H1 (cell line): ENCODE measurements at places on chromosomes 2 and 18. TPM values are rescaled to one million over a fixed set of nuclear protein-coding genes. Genes with fewer than 3 reads are reported as not detected.

- H3K27me3 ChIP-seq, result no peaks in the 10 kb centered on the region
- H3K4me3 ChIP-seq, result no peak overlapping the region
- no peaks in the 10 kb centered on the region for H3K36me3 ChIP-seq
- H3K27ac ChIP-seq, result no peak overlapping the region
- H3K4me1 ChIP-seq, result no peaks in the 10 kb centered on the region
- DNase-seq, result no peak
Observed at GRCh38 chr18:39299152-39299551, 1733.6 kb upstream of the CELF4 start.

DNA sequence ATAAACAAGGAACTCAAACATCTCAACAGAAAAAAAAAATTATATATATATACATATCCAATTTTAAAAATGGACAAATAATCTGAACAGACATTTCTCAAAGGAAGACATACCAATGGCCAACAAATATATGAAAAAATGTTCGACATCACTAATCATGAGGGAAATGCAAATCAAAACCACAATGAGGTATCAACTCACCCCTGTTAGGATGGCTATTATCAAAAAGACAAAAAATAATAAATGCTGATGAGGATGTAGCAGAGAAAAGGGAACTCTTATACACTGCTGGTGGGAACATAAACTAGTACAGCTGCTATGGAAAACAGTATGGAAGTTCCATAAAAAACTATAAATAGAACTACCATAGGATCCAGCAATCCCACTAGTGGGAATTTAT lies 46.1 kb downstream of the CLASP1 start:
- H3K27me3 ChIP-seq, result no peaks in the 10 kb centered on the region
- H3K36me3 ChIP-seq, result peaks cover 3% of the 10 kb centered on the region; the same call in 1 of the 2 replicates
- no peak overlapping the region for H3K4me3 ChIP-seq
- DNase-seq, result no peak

- H3K36me3 ChIP-seq, result no peaks in the 10 kb centered on the region
- DNase-seq, result no peak
- no peaks in the 10 kb centered on the region for H3K4me1 ChIP-seq
- H3K27ac ChIP-seq, result no peak overlapping the region
Observed at GRCh38 chr2:175766880-175767279, 235.2 kb downstream of the LNPK start.

DNA sequence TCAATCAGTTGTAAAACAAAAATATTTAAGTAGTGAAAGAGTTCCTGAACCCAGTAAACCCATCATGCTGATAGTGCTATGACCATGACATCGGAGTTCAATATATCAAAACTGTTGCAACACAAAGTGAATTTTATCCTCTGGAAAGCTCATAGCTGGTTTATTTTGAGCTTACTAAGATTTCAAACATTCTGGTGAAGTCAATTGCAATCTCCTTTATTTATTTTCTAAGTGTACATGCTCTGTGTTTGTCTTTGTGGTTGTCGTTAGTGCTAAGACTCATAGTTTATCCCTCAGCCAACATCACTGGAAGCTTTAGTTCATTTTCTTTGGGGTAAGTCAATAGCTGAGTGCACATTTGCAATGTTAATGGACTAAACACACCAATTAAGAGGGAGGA lies 91.9 kb downstream of the QPCT start:
- no peak overlapping the region for H3K4me3 ChIP-seq
- H3K27me3 ChIP-seq, result no peaks in the 10 kb centered on the region
- H3K36me3 ChIP-seq, result no peaks in the 10 kb centered on the region
- DNase-seq, result no peak
- H3K27ac ChIP-seq, result no peak overlapping the region
- H3K4me1 ChIP-seq, result no peaks in the 10 kb centered on the region

GRCh38 chr2:27622921-27623384 lies 5.9 kb downstream of the CCDC121 start:
- H3K36me3 ChIP-seq, result 0 out of 2 replicates have a peak, but pooled peaks cover 3% of the 10 kb centered on the region
- no peak for DNase-seq
- no peak overlapping the region for H3K4me3 ChIP-seq
- H3K27ac ChIP-seq, result no peak overlapping the region; the same call in 1 of the 2 replicates
- H3K27me3 ChIP-seq, result no peaks in the 10 kb centered on the region

- no peak for DNase-seq
- H3K27ac ChIP-seq, result no peak overlapping the region
- H3K4me3 ChIP-seq, result no peak overlapping the region
- H3K36me3 ChIP-seq, result no peaks in the 10 kb centered on the region
- H3K4me1 ChIP-seq, result no peaks in the 10 kb centered on the region
Observed at GRCh38 chr2:204180649-204181048, 244.1 kb downstream of the ICOS start.

The NOP58 gene
- total RNA-seq, result 128 and 133 TPM in 2 replicates

DNA sequence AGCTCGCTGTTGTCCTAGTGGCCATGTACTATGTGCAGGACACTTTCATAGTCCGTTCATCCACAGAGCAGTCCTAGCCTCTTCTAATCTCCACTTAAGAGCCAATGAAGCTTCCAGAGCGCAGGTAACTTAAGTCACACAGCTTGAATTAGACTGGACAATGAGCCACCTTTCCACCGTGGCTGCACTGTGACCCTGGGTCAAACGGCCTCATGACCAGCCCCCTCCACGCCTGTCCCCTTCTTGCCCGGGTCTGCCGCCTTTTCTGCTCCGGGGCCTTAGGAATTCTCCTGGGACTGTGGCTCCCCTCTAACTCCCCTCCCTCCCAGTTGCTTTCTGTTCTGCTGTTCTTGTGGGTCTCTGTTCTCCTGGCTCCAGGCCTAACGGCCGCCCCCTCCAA lies 8.4 kb upstream of the PRKCE start:
- H3K4me3 ChIP-seq, result peak overlapping the region; percentile 59
- H3K27ac ChIP-seq, result no peak overlapping the region
- H3K4me1 ChIP-seq, result peaks cover 2% of the 10 kb centered on the region; the same call in 1 of the 2 replicates
- H3K27me3 ChIP-seq, result peaks cover 27% of the 10 kb centered on the region
- DNase-seq, result no peak
- H3K36me3 ChIP-seq, result no peaks in the 10 kb centered on the region

GRCh38 chr2:6966446-6966940 lies 49.3 kb downstream of the RNF144A start:
- H3K27me3 ChIP-seq, result no peaks in the 10 kb centered on the region
- no peaks in the 10 kb centered on the region for H3K36me3 ChIP-seq
- no peak overlapping the region for H3K4me3 ChIP-seq
- H3K4me1 ChIP-seq, result no peaks in the 10 kb centered on the region

DNA sequence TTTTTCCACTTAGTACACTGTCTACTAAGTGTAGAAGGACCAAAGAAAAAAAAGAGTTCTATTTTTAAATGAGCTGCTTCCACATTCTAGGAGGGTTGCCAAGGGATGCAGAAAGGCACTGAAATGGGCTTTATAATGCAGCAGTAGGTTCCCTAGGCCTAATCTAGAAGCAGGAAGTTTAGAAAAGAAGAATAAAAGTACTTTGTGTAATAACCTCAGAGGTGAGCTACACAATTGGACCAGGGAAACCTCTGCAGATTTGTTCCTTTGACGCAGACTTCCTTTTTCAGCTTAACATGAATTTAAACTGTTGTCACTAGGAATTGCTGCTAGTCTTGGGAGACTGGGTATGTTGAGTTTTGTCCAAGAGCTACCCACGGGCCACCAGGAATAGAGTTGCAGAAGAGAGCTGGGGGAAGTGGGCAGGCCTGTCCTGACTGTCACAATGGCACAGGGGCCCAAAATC lies 34.6 kb upstream of the RAB1A start:
- H3K4me1 ChIP-seq, result no peaks in the 10 kb centered on the region
- H3K27ac ChIP-seq, result no peak overlapping the region

The UGT1A5 gene
- not detected in 2 replicates for total RNA-seq

- H3K4me1 ChIP-seq, result no peaks in the 10 kb centered on the region
- no peak for DNase-seq
- no peak overlapping the region for H3K27ac ChIP-seq
Observed at GRCh38 chr2:80311304-80311703, 6.8 kb upstream of the LRRTM1 start.

DNA sequence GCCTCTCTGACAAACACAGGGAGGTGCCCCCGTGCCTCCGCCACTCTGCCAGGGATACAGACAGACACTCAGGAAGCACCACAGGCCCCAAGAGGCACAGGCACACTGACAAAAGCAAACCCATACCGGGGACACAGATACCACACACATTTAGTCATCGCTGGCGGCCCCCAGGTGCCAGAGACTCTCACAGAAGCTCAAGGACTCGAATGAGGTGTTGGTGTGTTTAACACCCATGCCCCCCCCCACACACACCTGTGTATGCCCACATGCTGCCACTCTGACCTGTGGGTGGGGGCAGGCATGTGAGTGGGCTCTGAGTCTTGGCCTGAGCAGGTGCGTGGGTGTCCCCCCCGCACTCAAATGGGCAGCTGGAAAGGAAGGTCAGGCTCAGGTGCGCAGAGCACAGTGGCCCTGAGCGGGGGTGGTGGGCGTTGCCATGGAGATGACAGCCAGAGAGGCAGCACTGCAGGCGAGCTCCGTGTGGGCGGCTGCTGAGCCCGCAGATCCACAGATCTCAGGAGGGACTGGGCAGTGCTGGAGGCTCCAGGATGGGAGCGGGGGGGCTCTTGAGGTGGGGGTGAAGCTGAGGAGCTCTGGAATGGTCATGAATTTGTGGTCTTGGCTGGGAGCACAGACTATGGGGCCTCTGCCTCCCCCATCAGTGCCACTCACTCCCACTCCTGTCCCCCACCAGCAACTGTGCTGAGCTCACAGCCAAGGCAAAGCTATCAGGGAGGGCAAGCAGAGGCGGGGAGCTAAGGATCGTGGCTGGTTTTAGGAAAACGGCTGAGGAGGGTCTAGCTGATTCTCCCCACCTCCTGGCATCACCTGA lies 73.9 kb upstream of the TAF1B start:
- H3K27me3 ChIP-seq, result 0 out of 2 replicates have a peak, but pooled peaks cover 2% of the 10 kb centered on the region
- H3K4me1 ChIP-seq, result no peaks in the 10 kb centered on the region
- H3K27ac ChIP-seq, result no peak overlapping the region
- H3K36me3 ChIP-seq, result no peaks in the 10 kb centered on the region
- no peak overlapping the region for H3K4me3 ChIP-seq

The INHA gene
- total RNA-seq, result 0.65 and 0.73 TPM in 2 replicates

DNA sequence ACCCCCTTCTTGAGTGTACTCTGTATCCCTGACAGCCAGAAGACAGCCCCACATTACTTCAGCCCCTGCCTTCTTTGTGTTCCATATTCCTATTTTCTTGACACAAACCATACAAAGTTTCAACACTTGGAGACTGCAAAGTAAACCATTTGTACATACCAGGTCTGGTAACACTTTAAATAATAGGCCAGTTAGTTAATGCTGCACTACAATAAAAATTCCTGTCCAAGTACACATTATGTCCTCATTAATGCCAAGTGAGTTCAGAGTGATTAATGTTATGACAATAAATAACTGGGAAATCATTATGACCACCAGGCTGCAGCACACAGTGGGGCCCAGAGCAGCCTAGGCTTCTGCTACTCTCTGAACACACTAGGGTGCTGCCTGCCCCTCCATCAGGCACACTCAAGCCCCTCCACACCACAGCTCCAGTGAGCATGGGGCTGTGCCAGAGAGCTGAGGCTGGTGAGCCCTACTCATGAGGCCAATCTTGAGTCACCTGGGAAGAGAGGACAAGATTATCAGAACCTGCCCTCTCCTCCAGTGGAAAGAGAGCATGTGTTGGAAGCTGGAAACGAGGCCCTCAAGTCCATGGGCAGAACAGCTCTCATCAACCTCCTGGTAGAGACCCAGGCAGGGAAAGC lies 138.7 kb downstream of the TTC32 start:
- DNase-seq, result no peak
- no peaks in the 10 kb centered on the region for H3K36me3 ChIP-seq
- H3K27ac ChIP-seq, result no peak overlapping the region
- no peaks in the 10 kb centered on the region for H3K27me3 ChIP-seq

The AQP12A gene
- not detected in 2 replicates for total RNA-seq

DNA sequence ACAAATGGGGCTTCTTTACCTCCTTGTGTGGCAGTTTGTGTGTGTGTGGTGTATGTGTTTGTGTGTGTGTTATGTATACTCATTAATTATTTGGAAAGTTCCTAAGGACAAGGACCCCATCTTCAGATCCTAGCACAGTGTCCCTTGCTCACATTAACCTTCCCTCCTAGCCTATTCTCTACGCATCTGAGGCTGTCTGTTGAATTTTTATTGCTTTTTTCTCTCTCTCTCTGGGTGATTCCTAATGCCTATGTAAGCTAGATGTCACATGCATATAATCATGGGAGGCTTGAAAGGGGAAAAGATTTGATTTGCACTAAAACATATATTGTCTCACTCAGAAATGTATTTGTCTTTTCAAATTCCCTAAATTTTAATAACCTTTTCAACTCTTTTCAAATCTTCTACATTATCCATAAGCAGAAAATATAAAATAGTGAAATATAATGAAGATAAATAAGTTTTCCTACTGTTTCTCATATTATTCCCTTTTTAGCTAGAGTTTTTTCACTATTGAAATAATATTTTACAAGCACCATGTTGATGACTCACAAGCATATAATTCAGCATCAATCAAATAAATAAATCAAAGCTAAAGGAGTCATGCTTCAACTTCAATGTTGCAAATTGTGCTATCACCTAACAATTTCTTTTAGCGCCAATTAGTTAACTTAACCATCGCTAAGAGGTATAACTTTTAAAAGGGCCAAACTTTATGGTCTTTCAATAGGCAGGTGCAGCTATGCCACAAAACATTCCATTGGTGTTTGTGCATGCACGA lies 199.0 kb upstream of the ERBB4 start:
- no peaks in the 10 kb centered on the region for H3K4me1 ChIP-seq
- no peak overlapping the region for H3K4me3 ChIP-seq
- no peak for DNase-seq
- H3K27me3 ChIP-seq, result no peaks in the 10 kb centered on the region

The CNDP1 gene
- not detected in 2 replicates for total RNA-seq

The NEU4 gene
- total RNA-seq, result 0.50 and 0.82 TPM in 2 replicates

The DSG2 gene
- 138 and 144 TPM in 2 replicates for total RNA-seq

The MAPK4 gene
- 2.1 and 3.2 TPM in 2 replicates for total RNA-seq

The BCL2 gene
- total RNA-seq, result 4.3 and 4.5 TPM in 2 replicates

DNA sequence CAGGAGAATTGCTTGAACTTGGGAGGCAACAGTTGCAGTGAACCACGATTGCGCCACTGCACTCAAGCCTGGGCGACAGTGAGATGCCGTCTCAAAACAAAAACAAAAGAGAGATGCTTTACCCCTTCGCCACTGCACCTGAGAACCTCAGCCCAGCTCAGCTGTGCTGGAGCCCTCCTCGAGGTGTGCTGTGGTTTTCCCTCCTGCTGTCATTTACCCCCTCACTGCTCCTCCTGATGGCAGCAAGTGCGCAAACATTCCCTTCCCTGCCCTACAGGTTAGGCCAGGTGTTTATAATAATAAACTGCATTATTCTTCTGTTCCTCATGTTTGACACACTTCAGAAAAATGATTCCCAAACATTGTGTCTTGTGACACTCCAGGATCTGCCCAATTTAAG lies 8.4 kb downstream of the FBXO36 start:
- no peak overlapping the region for H3K4me3 ChIP-seq
- H3K27me3 ChIP-seq, result no peaks in the 10 kb centered on the region
- no peaks in the 10 kb centered on the region; the same call in 1 of the 2 replicates for H3K4me1 ChIP-seq
- no peak overlapping the region for H3K27ac ChIP-seq
- no peak for DNase-seq

The PLGLB1 gene
- 0.54 TPM in 1 of 2 replicates, not detected in the other for total RNA-seq

The PAIP2B gene
- 30.4 and 31.3 TPM in 2 replicates for total RNA-seq

- H3K4me3 ChIP-seq, result no peak overlapping the region
- no peak overlapping the region for H3K27ac ChIP-seq
- peaks cover 1% of the 10 kb centered on the region; the same call in 1 of the 2 replicates for H3K36me3 ChIP-seq
- no peaks in the 10 kb centered on the region; the same call in 1 of the 2 replicates for H3K27me3 ChIP-seq
- H3K4me1 ChIP-seq, result peaks cover 14% of the 10 kb centered on the region
Observed at GRCh38 chr18:51169731-51170130, 27.8 kb downstream of the MEX3C start.
